Right cardiac atrium (tissue), 5 donors: ENCODE measurements at places on chromosomes 5 and 9. TPM values are rescaled to one million over a fixed set of nuclear protein-coding genes. Genes with fewer than 3 reads are reported as not detected.

IL12B gene
- total RNA-seq = not detected

GRCh38 chr9:2066312-2067273 lies 51.4 kb downstream of the SMARCA2 start:
- no peak for DNase-seq

DNA sequence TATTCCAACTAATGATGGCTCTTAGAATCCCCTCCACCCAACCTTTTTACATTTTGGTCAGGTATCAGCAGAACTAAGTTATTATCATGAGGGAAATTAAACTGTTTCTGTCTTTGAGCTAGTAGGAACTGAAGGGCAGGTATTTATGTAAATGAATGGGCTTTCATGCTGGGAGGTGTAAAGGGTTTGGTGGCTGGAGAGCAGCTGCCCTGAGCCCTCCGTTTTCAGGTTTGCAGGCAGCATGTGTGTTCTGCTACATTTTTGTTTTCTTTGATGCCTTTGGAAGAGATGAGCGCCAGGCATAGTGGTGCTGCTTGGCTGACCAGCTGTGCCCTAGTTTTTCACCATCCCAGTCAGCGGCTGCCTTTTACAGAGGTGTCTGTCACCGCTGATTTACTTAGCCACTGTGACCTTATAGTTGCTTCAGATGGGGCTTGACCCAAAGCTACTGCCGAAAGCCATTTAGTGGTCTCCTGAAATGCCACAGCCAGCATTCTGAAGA lies 231.9 kb downstream of the MAST4 start:
- no peak for DNase-seq

- DNase-seq = no peak
Measured at GRCh38 chr5:10866913-10867312, 105.9 kb upstream of the DAP start.

- no peak for DNase-seq
Measured at GRCh38 chr5:135993335-135993879, 35.4 kb upstream of the TGFBI start.

CCDC183 gene
- total RNA-seq = 2.9 TPM

- no peak for DNase-seq
Measured at GRCh38 chr5:73256862-73257261, 83.9 kb downstream of the TMEM174 start.

DNA sequence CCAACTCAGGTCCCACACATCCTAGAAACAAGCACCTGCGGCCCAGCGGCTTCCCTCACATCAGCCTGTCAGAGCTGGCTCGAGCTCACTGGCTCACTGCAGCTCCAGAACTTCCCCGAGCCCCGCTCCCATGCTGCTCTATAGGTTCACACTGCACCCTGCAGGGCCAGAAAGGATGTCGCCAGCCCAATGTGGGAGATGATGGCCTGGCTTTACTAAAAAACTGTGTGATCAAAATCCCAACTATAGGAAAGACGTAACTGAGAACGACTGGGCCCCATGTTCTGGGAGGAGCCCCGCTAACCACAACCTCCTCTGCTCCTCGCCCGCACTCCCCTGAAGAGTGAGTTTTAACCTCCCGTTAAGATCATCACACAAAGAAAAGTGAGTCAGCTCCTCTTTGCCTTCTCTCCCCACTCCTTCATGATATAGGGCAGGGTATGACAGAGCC lies 4.6 kb downstream of the SURF4 start:
- peak; percentile 42 for DNase-seq

- DNase-seq = no peak
Measured at GRCh38 chr5:110092955-110093785, 403.4 kb downstream of the MAN2A1 start.

DNA sequence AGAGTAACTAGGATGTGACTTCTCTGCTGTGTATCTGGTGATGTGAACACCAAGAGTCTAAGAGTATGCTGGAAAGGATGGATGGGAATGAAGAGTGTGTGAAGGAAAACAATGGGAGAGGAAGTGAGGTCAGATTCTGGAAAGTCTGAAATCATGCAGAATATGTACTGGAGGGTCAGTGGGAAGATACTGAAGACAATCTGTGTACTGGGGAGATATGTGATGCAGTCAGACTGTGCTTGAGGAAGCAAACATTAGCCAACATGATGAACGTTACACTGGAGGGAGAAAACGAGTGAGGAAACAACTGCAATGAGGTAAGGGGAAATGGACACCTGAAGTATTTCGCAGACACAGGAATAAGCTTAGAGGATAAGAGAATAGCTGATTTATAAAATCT lies 105.7 kb downstream of the NR3C1 start:
- DNase-seq = no peak

DNA sequence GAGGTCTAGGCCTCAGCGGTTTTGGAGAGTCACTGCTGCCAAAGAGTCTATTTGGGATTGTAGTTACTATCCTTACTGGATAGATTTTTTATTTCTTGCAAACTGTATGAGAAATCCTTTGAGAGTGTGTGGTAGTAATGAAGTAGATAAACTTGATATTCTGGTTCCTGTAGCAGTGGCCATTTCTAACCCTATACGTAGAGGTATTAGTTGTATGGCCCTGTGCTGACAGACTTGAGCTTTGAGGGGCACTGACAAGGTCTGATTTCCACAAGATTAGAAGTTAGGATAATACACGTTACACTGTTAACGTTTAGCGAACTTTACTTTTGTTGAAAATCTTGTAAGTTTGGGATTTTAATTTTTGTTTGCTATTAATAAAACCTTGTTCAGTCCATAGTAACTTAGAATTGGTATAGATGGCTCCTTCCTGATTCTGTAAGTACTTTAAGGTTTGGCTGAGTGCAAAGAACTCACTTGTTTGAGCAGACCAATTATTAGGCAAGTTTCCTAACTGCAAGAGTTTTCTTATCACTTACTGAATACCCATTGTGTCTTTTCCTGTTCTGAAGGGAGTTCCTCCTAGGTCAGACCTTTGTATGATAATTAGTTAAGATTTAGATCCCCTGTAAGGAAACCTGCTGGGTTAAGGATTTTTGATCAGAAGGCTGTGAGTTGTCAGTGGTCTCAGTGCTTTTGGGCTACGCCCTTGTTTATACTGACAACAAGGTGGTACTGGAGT lies 31.4 kb downstream of the GCNT1 start:
- DNase-seq = no peak

SLC6A19 gene
- total RNA-seq = not detected

GPR21 gene
- total RNA-seq = 1.1 TPM

- no peak for DNase-seq
Measured at GRCh38 chr9:132020272-132020671, 59.4 kb downstream of the MED27 start.

CYFIP2 gene
- 33.4 TPM for total RNA-seq

PCDHA10 gene
- total RNA-seq = 0.06 TPM

DNA sequence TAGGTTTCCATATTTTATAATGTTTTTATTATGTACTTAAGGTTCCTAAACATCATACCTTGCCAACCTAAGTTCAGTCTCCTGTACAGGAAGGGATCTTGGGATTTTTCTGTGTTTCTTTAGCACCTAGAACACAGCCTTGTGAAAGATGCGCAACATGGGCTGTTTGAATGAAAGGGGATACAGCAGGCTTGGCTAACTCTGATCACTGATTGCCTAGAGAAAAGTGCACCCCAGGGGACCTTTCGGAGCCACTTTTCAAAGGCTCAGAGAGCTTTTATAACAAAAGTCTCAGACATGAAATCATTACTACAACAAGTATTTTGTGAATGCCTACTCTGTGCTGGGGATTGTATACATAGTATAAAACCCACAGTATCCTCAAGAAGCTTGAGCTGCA lies 261.6 kb downstream of the BNC2 start:
- no peak for DNase-seq

GZMA gene
- total RNA-seq = 0.74 TPM

GRCh38 chr9:116075191-116075590 lies 78.4 kb upstream of the PAPPA start:
- no peak for DNase-seq

DNA sequence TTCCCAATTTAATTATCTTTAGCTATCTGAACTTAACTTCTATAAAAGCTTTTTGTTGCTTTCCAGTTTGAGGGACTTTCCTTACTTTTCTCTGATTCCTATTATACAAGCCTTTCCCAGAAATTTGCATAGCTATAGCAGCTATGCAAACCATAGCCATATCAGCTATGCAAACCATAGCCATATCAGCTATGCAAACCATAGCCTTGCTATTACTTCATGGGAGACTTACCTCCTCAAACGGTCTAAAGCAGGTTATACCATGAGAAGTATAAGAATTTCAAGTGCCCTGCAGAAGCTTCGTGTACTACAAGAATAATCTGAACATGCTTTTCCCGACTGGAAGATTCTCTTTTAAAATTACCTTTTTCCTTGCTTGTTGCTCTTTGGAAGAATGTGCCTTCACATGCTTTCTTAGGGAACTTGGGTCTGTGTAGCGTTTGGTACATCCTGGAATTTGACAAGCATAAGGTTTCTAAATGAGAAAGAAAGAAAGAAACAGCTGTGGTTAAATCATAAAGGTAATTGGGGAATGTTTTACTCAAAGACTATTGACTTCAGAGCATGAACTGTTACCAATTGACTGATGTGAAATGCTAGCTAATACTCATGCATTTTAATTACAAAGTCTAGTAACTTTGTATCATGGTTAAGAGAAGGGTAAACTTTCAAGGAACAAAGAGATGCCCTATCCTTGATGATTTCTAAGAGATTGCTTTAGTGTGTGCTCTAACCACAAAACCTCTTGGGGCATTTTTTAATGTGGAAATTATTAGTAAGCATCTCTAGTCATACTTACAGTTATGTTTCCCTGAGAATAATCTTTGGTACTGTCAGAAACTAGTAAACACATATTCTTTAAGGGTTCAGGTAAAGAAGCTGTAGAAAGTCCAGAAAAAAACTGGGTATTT lies 367.6 kb downstream of the GLIS3 start:
- DNase-seq = no peak

SPATA31A1 gene
- not detected for total RNA-seq

SPINK6 gene
- not detected for total RNA-seq

ANKRD18B gene
- total RNA-seq = 2.4 TPM

DNA sequence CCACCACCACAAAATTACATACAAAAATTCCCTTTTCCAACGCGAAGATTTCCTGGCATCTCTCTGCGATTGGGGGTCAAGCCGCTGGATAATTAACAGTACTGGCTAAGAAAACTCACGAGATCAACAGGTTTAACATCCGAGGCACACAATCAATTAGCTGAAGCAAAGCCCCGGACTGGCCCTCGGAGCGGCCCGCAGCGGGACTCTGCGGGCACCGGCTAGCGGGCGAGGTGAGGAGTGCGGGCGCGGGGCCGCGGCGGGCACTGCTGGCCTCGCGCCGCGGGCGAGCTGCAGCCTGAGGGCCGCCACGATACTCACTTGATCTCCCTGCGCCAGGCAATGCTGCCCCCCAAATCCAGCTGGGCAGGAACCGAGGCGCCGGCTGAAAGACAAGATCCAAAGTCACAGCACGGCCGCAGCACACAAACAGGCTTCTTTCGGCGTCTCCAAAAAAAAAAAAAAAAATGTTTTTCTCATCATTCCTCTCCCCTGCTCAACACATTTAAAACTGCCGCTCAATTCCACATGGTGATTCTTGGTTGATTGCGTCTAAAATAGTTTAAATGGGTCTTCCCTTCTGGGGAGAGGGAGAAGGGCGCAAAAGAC lies 210.2 kb downstream of the MEF2C start:
- DNase-seq = no peak

- DNase-seq = no peak
Measured at GRCh38 chr5:171692107-171692506, 93.5 kb upstream of the SMIM23 start.

OBP2B gene
- total RNA-seq = not detected
